ENCODE measurements at places on chromosomes 12 and 14.

DNA sequence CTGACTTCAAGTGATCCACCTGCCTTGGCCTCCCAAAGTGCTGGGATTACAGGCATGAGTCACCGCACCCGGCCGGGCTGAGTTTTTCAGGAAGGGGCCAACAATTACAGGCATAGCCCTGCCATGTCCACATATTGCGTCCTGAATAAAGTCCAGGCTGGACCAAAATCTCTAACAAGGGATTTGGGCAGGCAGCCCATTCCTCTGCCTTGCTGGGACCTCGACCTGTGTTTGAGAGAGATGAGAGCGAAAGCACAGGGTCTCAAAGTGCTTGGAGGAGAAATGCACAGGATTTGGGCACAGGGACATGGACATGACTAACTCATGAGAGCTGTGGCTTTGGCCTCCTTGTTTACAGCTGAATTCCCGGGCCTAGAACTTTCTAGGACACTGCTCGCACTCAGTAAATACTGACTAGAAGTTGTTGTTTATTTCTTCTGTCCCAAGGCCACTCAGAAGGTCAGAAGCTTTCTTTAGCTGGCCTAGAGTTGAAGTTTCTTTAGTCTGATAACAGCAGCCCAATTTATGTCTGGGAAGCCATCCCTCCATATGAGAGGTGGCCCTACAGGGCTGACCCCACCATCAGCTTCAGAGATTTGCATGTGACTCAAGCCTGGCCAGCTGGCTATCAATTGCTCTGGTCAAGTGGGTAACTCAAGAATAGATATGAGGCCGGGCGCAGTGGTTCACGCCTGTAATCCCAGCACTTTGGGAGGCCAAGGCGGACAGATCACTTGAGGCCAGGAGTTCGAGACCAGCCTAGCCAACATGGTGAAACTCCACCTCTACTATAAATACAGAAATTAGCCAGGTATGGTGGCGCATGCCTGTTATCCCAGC, 11.7 kb downstream of the CAMKK2 start:
- no peak for DNase-seq

DNA sequence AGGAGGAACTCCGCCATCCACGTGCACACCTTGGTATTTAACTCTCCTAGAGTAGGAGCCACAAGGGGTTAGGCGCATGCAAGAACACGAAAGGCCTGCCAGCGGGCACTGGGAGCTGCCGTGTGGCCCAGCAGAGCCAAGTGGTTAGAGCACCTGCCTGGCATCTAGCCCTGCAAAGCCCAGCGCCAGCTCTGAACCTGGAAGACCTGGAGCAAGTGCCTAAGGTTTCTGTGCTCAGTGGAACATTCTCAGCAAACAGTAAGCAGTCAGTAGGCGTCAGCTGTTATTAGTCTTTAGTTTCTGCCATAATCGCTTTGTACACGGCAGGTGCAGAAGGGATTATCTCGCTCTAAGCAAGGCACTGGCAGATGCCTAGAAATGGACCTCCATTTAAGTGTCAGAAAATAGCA, 55.4 kb downstream of the SETD3 start:
- DNase-seq = no peak

GRCh38 chr12:15863984-15864383, 18.2 kb upstream of the STRAP start:
- no peak for DNase-seq

- no peak for DNase-seq
Observed at GRCh38 chr14:103052407-103052806, 4.9 kb downstream of the CDC42BPB start.

- DNase-seq = no peak
Observed at GRCh38 chr12:44143175-44143574, 307.3 kb downstream of the TMEM117 start.

- no peak for DNase-seq
Observed at GRCh38 chr14:65304963-65305362, 107.6 kb upstream of the FUT8 start.

Measured in midbrain (tissue), 1 donor.